Adrenal gland (tissue), 19 donors: ENCODE measurements at places on chromosomes 4 and X. TPM values are rescaled to one million over a fixed set of nuclear protein-coding genes. Genes with fewer than 3 reads are reported as not detected.

- DNase-seq: no peak
Measured at GRCh38 chrX:71183341-71183740, 38.7 kb downstream of the NLGN3 start.

- DNase-seq: no peak
Measured at GRCh38 chr4:43275779-43276178, 383.3 kb downstream of the GRXCR1 start.

P2RY8 gene
- polyA plus RNA-seq: 13.4 TPM

DNA sequence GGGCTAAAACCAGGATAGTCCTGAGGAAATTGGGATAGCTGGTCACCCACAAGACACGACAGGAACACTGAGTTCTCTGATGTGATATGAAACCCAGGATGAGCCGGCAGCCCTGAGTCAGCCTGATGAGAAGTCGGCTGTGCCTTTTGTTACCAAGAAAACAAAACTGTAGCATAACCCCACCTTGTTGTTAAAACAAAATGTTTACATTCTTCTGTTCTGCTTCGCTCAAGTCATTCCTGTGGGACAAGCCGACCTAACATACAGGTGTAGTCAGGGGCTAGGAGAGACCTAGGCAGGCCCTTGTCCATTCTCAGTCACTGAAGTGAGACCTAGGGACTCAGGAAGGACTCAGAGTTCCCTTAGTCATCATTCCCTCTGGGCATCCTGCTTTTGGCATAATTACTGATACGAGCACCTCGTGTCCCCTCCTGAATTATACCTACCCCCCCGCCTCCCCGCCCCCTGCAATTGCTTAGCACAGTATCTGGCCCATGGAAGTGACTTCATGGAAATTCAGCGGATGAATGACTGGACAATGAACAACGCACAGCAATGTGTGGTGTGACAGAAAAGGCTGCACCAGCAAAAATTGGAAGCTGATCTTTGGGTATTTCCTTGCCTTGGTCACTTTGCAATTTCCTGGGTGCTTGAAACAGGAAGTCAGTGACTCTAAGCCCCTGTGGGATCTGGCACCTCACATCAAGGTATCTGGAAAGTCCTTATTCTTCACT, 31.9 kb upstream of the TLR2 start:
- DNase-seq: peak; percentile 56

DNA sequence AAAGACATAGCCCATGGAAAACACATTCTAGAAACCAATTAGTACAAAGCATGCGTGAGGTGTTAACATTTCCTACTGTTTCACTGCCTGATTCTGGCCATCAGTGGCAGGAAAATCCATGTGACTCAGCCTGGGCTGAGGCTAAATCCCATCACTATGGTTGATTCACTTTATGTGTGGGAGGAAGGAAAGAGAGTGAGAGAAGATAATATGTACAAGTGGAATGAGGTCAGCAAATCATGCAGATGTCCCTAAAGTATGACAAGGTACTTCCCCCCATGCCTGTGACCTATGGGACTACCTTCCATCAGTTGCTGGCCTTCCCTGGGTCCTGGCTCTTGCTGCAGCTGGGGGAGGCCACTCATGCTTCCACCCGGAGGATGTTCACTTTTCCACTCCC, 64.2 kb upstream of the MAP3K15 start:
- no peak for DNase-seq

GRCh38 chr4:121736735-121737351, 28.1 kb downstream of the SMIM43 start:
- no peak for DNase-seq

- no peak for DNase-seq
Measured at GRCh38 chr4:182764137-182764536, 153.0 kb downstream of the DCTD start.

SMIM31 gene
- polyA plus RNA-seq: not detected

DNA sequence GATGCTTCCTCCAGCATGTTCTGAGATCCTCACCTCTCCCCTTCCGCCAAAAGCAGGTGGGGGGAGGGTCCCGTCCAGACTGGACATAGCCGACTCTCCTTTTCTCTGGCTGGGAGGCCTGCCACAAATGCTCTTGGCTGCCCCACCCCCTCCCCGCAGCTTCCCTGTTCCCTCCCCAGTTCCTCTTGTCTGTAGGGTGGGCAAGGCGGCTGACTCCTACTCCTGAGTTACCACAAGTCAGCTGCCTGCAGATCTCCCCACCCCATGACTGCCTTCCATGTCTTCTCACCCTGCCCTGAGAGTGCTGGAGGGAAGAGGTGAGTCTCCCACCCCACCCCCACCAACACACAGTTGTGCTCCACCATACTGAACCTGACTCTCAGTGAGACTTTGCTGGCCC, 2.9 kb downstream of the ATP6AP1 start:
- peak; percentile 36 for DNase-seq

DNA sequence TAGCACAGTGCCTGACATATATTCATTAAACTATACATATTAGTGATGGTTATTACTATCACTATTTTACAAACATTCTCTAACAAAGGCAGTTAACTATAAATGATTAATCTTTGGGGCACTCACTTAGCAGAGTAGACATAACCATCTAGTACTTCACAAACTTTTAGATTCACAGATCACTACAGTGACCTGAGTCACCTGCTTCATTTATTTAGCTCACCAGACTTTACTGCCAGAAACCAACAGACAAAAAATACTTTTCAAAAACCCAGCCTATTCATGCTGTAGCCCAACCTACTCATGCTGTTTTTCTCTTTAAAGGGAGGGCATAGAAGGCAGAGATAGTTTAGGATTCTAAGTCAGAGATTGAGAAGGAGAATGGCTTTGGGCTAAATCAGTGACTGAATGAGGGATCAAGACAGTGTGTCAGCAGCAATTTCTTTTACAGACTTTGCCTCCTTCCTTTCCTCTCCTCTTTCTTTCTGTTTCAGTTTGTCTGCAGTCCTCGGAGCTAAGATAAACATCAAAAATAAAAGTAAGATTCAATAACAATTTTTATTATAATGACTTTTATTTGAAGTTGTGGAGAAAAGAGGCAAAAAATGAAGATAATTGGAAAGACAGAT, 34.7 kb upstream of the PDE5A start:
- no peak for DNase-seq

GRCh38 chrX:1185561-1185960, 26.9 kb downstream of the CRLF2 start:
- no peak for DNase-seq

SPANXA2 gene
- not detected for polyA plus RNA-seq

- DNase-seq: no peak
Measured at GRCh38 chr4:139858436-139859205, 193.0 kb downstream of the MGST2 start.

LIMCH1 gene
- polyA plus RNA-seq: 28.2 TPM

ITIH6 gene
- not detected for polyA plus RNA-seq

HELQ gene
- polyA plus RNA-seq: 12.1 TPM

DNA sequence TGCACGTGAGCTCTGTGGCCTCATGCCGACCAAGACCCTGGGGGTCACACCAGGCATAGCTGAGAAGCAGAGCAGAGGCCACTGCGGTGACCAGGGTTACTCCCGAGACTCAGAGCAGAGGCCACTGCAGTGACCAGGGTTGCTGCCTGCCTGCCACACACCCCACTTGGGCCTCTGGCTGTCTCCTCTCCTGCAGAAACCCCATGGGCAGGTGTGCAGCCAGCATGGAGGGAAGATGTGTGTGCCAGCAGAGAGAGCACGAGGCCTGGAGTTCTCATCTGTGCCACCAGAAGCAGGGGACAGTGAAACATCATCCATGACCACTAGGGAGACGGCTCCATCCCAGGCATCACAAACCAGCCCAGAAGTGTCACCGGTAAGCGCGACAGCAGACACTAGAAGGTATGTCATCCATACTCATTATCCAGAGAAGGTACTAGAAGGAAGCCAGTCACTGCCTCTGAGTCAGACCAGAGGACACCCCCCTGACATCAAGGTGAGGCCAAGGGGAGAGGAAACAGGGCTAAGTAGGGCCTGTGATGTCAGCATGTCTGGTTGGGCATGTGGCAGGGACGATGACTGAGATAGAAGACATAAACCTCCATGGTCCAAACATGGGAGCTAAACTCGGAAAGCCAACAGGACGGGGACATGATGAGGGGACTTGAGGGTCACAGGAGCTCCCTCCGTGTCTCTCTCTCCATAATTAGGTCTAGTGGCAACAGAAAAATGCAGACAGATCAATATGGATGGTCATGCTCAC, 24.2 kb upstream of the SPON2 start:
- peak; percentile 18 for DNase-seq

DNA sequence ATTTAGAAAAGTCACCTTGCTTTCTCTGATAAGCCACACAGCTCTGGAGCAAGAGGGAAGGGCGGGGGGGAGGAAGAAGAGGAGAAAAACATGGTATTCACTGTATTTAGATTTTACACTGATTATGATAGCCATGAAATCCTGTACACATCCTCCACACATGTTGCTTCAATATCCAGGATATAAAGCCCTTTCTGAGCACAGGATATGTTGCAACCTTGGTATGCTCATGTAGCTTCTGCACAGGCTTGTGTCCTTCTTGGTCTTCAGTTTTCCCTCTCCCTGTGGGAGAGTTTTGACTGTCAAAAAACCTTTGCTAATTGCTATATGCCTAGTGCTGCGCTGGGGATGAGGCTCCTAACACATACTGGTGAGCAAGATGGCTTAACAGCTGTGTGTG, 61.9 kb upstream of the DAPP1 start:
- no peak for DNase-seq

DNA sequence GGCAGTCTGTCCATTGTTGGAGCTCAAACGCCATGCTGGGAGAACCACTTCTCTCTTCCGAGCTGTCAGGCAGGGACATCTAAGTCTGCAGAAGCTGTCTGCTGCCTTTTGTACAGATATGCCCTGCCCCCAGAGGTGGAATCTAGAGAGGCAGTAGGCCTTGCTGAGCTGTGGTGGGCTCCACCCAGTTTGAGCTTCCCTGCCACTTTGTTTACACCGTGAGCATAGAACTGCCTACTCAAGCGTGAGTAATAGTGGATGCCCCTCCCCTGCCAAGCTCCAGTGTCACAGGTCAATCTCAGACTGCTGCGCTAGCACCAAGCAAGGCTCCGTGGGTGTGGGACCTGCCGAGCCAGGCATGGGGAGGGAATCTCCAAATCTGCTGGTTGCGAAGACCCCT, 145.7 kb downstream of the VSIG4 start:
- DNase-seq: no peak

FHDC1 gene
- polyA plus RNA-seq: 1.2 TPM

- DNase-seq: no peak
Measured at GRCh38 chr4:184950926-184951325, 67.4 kb upstream of the HELT start.

DNA sequence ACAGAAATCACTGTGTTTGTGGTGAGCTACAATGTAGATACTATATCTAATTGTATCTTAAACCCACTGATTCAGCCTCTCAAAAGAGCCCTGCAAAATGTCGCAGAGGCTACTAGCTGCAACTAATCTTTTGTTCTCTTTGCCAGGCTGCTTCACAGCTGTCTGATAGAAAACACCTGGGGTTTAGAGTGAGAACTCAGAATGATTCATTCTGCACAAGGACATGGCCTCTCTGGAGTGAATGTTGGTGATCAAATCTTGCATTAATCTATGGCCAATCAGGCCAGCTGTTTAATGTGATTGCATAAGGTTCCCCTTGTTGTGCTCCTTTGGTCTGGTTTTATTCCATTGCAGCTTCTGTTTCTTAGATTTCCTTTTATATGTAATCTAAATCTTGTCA, 100.3 kb downstream of the EMCN start:
- peak; percentile 22 for DNase-seq

GRCh38 chrX:70432936-70433847, 10.1 kb downstream of the GDPD2 start:
- DNase-seq: no peak

KIT gene
- 0.40 TPM for polyA plus RNA-seq

LINC00632 gene
- polyA plus RNA-seq: 5.1 TPM

MYOZ2 gene
- 0.80 TPM for polyA plus RNA-seq

TLR1 gene
- polyA plus RNA-seq: 5.9 TPM

SLC9B2 gene
- 12.4 TPM for polyA plus RNA-seq

- no peak for DNase-seq
Measured at GRCh38 chrX:38807873-38808272, 6.6 kb downstream of the MID1IP1 start.

- no peak for DNase-seq
Measured at GRCh38 chrX:112662559-112663427, 16.9 kb downstream of the LHFPL1 start.

DNA sequence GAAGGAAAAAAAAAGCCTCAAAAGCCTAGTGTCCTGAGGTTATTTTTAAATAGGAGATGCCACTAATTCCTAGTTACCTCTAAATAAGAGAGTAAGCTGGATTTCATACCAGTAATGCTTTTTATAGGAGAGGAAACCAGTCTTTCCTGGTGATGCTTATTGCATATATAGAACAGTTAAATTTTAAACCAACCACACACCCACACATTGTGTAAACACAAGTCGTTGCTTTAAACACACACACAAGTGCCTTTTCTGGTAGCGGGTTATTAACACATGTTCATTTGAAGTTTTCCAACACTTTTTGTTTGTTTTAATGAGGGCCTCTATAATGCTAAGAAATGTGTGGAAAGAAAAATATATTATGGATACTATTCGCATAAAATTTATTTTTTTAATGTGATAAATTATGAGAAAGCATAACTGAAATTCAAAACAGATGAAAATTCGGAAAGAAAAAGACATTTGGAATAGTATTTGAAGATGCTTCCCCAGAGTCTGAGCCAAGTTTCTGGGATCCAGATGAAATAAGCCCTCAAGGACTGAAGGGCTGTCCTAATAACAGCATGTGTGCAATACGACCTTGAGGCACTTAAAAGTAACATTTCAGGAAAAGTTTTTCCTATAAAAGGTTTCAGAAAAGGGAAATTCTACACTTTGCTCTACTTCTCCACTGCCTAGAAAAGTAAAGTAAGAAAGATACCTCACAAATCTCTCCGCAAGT, 2.0 kb downstream of the ANTXR2 start:
- DNase-seq: peak; percentile 21

DNA sequence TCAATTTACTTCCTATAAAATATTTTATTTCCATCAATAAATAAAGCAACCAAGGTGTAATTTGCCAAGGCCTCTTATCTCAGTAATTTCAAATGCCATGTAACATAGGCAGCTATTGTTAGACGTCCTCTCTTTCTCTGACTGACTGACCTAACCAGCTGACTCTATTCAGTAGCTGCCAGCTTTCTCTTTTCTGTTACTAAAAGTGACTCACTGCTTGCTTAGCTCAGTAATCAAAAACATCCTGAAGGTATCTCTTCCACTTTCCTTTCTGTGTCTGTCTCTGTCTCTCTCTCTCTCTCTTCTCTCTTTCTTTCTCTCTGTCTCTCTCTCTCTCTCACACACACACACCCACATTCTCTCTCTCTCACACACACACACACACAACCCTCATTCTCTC, 134.2 kb downstream of the SPOCK3 start:
- DNase-seq: no peak

GRCh38 chr4:157992038-157992705, 180.7 kb downstream of the GASK1B start:
- no peak for DNase-seq

ZFP42 gene
- not detected for polyA plus RNA-seq

- no peak for DNase-seq
Measured at GRCh38 chr4:168451331-168451730, 29.0 kb downstream of the DDX60L start.

DNA sequence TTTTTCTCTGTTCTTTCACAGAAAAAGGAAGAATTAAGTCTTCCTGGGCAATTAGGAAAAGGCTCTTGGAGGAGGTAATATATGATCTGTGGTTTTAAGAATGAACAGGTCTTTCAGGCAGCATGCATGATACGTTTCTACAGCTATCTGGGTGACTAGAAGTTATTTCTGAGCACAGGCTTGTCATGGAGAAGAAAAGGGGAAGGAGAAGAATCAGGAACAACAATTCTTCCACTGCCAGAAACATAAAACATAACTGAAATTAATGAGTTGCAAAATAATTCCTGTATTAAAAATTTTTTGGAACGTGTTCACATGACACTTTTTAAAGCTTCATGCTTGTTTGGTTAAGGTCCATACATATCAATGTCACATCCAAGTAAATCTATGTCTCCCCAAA, 17.7 kb upstream of the STIM2 start:
- DNase-seq: no peak
